Epithelial cell of esophagus (primary cell): ENCODE measurements at places on chromosomes 2 and 18.

- peak; percentile 28 for DNase-seq
These were observed 62.9 kb downstream of the MIB1 start for GRCh38 chr18:21803495-21803894.

GRCh38 chr2:170152421-170152820 is 25.5 kb upstream of the MYO3B start:
- no peak for DNase-seq

GRCh38 chr2:120884472-120885290 is 149.0 kb downstream of the GLI2 start:
- DNase-seq = no peak

DNA sequence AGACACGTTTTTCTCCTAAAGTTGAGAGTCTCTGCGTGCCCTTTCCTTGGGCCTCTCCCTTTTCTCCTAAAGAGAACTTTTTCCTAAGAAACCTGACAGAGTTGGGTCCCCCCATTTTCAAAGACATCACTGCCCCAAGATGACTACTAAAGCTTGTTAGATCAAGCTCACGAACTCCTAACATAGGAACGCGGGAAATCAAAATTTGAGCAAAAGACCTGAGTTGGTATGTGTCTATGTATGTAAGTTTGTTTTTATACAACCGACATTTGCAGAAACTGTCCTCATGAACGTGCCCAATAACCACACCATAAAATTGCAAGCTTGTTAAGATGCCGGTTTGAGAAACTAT is 1.4 kb downstream of the HOXD13 start:
- DNase-seq = no peak

DNA sequence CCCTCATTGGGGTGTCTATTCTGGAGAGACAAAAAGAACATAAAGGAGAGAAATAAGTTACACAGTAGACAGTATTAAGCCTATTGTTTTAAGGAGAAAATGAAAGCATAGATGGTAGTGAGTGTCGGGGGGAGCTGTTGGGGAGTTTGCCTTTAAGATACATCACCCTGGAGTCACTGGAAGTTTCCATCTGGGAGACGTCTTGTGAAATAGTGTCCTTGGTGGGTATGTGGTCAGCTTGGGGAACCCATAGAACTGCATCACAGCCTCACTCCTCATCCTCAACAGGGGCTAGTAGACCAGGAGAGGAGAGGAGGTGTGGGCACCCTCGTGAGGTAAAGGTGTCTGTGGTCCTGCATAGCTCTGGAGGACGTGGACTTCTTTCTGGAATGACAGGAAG is 60.6 kb downstream of the RNF144A start:
- DNase-seq = no peak

- DNase-seq = peak; percentile 85
These were observed 576.0 kb downstream of the ARHGAP15 start for GRCh38 chr2:143705108-143705707.

DNA sequence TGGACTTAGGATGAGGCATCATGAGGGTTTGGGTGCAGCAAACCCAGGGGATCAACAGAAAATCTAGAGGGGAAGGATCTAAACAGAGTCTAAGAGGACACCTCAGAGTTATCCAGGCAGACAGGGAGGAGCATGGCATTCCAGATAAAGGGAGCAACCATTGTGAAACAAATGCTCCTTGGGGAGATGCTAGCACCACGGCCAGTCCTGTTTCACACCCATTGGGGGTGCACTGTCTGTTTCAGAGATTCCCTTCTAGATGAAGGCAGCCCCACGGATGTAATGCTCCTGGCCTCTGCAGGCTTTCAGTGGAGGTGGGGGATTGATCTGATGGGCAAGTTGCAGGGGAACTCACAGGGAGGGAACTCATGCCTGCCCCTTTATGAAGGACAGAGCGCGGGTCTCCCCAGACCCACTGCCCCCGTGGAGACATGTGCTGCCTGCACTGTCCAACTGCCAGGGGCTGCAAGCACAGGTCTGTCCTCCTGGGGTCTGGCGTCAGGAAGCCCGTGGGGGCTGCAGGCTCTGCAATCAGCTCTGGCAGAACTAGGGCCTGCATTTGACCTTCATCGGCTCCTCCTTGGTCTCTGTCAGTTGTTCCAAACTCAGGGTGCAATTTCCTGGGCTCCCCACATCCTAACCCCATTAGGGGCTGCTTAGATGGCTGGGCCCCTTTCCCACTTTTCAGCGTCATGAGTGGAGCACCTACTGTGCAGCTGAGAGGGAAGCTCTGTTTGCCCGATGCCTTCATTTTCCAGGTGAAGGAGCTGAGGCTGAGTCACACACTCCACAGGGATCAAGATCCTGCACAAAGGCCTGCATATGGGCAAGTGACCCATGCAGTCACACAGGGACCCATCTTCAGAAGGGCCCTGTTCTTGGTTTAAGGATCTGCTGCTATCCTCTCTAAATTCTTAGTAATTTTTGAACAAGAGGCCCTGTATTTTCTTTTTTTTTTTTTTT is 163.4 kb downstream of the ARL4C start:
- peak; percentile 6 for DNase-seq
